ENCODE measurements at places on chromosomes 3 and 15. TPM values are rescaled to one million over a fixed set of nuclear protein-coding genes. Genes with fewer than 3 reads are reported as not detected.

GRCh38 chr3:152671446-152672319 lies 163.2 kb upstream of the P2RY1 start:
- no peak for DNase-seq

DNA sequence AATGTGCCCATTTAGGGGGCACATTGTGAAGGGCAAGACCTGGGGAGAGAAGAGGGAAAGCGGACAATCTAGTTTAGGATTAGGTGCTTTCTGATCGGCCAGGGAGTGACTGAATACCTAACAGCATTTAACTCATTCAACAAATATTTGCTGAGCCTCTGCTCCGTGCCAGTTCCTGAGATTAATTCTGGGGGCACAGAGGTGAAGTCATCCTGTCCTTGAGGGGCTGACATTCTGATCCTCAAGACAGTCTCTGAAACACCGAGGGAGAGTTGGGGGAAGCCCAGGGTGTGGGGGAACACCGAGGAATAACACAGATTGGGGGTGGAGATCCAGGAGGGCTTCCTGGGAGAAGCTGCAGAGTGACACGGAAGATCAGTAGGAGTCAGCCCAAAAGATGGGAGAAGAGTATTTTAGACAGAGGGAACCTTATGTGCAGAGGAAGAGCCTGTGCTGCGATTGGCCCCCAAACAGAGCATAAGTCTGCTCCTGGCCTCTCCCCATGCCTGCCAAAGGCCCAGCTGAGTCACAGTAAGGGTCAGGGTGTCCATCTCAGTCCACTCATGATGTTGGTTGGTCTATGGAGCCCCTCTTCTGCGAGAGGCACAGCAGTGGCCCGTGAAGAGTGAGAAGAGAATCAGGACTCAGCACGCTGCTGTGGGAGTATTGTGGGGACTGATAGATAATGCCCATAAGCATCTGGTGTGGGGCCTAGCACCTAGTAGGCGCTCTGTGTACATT lies 60.2 kb downstream of the AMOTL2 start:
- DNase-seq: peak; percentile 25

GRCh38 chr3:114556657-114557213 lies 262.9 kb downstream of the TIGIT start:
- no peak for DNase-seq

GRCh38 chr3:113754494-113755159 lies 7.8 kb downstream of the ATP6V1A start:
- DNase-seq: no peak

- peak; percentile 90 for DNase-seq
Observed at GRCh38 chr3:23712656-23713559, 92.8 kb upstream of the UBE2E1 start.

The GOLGA6D gene
- 0.37 TPM for total RNA-seq

The GOLGA8O gene
- not detected for total RNA-seq

GRCh38 chr3:62926494-62926893 lies 51.3 kb upstream of the CADPS start:
- DNase-seq: peak; percentile 79

The TLR9 gene
- total RNA-seq: not detected

The GORASP1 gene
- total RNA-seq: 36.1 TPM

The ERICH6 gene
- total RNA-seq: not detected

The REC114 gene
- not detected for total RNA-seq

DNA sequence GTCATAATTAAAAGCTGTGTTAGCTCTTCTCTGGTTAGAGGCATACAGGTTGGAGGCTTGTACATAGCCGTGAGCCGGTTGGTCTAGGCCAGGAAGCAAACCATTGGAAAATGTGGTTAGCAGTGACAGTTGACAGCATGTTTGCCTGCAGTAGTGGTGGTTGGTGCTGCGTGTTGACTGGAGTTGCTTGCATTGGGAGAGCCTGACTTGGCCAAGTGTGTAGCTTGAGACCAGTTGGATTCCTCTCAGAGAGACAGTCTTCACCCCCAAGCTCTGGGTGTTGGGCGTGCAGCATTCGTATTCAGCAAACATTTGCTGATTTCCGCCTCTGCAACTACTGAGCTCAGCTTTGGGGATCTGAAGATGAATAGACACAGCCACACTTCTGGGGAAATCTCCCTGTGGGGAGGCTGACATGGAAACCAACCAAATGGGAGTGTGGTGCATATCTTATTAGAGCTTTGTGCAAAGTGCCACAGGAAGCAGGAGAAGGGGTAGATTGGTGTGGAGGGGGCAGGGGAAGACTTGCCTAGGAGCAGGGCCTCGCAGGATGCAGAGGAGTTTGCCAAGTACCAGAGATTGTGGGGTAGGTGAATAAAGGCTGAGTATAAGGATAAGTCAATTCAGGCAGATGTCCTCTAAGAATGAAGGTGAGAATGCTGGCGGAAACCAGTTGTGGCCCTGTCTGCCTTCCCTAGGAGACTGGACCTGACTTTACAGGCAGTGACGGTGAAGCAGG lies 83.5 kb downstream of the IGF1R start:
- no peak for DNase-seq

The ZBBX gene
- total RNA-seq: 2.4 TPM

The SAXO2 gene
- 2.6 TPM for total RNA-seq

DNA sequence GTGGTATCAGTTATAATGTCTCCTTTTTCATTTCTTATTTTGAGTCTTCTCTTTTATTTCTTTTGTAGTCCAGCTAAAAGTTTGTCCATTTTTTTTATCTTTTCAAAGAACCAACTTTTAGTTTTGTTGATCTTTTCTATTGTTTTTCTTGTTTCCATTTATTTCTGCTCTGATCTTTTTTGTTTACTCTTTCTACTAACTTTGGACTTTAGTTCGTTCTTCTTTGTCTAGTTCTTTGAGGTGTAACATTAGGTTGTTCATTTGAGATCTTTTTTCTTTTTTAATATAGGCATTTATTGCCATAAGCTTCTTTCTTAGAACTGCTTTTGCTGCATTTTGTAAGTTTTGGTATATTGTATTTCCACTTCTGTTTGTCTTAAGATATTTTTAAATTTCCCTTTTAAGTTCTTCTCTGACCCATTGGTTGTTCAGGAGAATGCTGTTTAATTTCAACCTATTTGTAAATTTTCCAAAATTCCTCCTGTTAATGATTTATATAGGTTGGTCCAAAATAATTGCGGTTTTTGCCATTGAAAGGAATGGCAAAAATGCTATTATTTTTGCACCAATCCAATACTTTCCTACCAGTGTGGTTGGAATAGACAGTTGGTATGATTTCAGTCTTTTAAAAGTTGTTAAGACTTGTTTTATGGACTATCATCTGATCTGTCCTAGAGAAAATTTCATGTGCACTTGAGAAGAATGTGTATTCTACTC lies 51.2 kb downstream of the KAT2B start:
- DNase-seq: no peak

GRCh38 chr3:42935472-42935871 lies 29.5 kb downstream of the ZNF662 start:
- DNase-seq: no peak

- no peak for DNase-seq
Observed at GRCh38 chr3:162437480-162437879, 940.9 kb downstream of the OTOL1 start.

DNA sequence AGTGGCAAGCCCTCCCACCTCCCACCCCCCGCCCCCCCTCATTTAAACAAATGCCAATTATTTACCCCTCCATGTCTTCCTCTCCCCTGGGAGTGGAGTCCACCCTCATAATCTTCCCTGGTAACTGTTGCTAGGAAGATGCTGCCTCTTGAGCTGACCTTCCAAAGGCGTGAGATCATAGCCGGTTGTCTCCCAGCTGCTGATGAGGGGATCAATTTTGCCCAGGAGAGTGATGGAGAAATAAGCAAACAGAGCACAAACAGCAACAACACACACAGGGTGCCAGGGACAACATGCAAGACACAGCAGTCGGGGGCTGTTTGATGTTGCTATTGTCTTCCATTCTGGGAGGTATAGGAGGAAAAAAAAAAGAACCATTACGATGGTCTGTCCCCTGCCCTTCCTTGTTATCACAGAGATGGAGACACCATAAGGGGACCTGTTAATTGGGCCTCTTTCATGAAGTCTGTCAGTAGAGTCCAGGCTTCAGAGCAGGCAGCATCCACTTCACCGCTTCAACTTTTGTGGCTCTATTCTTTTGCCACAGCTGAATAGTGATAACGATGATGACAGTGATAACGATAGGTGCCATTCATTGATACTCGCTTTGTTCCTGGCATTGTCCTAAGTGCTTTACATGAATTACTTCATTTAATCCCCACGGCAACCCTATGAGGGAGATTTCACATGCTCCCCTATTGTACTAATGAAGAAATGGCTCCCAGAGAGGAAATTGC lies 76.9 kb upstream of the RGMA start:
- DNase-seq: no peak

DNA sequence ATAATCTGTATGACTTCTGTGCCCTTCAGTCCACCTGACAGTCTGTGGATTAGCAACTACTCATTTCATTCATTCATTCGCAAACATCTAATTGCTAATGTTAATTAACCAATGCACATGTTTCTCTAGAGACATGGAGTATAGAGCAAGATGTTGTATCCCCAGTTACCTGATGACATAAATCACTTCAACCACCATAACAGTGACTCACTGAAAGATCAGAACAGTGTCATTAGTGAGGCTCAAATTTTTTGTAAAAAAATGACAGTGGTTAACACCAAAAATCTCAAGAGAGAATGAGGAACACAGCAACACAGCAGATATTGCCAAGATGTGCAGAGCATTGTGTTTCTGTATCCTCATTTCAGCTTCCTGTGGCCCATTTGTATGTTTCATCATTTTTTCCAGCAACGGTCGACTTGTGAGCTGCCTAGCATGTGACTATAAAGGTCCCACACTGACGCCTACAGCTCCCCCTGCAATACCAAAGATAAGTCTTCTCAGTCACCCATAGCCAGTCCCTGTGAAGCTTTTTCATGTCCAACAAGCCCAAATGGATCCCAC lies 3.7 kb upstream of the PLD1 start:
- DNase-seq: no peak

GRCh38 chr15:94263341-94264273 lies 32.2 kb downstream of the MCTP2 start:
- DNase-seq: no peak

The MAGEF1 gene
- 34.8 TPM for total RNA-seq

DNA sequence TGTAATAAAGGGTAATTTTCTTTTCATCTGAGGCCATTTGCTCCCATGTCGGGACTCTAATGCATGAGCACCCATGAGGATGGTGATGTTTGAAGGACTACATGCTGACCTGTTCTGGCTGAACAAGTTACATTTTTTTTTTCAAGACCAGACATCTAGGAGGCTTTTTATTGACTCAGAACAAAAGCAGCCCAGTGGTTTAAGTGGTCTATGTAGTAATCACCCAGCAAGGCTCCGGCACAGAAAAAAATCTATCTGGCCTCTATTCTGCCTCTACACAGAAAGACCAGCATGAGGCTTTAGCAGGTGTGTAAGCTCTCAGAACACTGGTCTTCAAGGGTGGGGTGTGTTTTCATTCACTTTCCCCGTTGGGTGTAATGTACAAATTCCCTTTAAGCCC lies 95.1 kb upstream of the ZBED2 start:
- DNase-seq: no peak

The STARD5 gene
- 2.4 TPM for total RNA-seq

The NR2E3 gene
- 0.35 TPM for total RNA-seq

DNA sequence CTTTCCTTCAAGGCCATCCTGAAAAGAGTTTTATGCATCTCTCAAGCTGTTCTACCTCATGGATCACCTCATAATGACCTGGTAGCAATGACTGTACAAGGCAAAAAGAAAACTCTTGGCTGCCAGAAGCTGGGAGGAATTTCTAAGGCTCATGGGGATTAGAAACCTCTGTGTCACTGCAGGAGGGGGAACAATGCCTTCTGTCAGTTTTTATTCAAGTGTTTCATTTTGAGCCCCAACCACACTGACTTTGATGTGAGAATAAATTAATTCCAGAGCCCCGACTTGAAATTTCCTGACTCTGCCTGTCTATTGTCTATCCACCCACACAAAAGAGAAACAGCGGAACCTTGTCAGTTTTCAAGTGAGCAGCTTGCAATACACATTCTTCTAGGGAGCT lies 58.7 kb upstream of the MRPL3 start:
- no peak for DNase-seq

- no peak for DNase-seq
Observed at GRCh38 chr15:41411031-41411430, 5.9 kb upstream of the RTF1 start.

DNA sequence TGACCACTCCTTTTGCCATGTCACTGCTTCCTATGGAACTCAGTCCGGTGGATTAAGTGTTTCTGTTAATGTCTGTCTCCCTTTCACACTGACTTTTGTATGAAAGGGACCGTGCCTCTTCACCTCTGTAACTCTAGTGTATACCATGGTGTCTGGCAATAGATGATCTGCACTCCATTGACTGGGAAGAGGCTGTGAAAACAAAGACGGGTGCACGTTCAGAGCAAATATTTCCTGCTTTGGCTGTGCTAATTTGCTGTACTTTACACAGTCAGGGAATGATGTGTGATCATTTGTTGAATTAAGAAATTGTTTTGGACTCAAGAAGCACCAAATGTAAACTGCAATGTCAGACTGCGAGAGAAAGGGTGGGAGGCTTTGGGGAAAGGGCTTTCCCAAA lies 315.2 kb downstream of the RORA start:
- no peak for DNase-seq

GRCh38 chr3:146326875-146327543 lies 76.1 kb upstream of the PLSCR4 start:
- no peak for DNase-seq

The GRAMD1C gene
- 1.8 TPM for total RNA-seq

- DNase-seq: no peak
Observed at GRCh38 chr15:48875241-48875960, 2.5 kb upstream of the EID1 start.

The TP63 gene
- not detected for total RNA-seq

DNA sequence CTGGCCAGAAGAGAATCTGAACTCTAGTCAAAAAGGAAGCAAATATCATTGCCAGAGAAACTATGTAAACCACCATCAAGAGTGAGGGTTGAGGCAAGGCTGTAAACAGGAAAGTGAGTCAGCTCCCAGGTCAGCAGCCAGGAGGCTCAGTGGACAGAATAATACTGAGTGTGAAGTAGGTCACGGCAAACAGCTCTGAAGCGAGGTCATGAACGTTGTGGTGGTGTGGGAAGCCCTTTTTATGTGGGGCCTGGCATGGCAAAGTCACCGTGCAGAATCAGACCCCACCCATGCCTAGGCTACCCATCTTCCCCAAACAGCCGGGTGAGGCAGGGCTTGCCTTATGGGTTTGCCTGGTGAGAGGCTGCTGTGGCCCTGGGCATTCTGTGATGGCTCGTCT lies 43.9 kb downstream of the THBS1 start:
- no peak for DNase-seq

DNA sequence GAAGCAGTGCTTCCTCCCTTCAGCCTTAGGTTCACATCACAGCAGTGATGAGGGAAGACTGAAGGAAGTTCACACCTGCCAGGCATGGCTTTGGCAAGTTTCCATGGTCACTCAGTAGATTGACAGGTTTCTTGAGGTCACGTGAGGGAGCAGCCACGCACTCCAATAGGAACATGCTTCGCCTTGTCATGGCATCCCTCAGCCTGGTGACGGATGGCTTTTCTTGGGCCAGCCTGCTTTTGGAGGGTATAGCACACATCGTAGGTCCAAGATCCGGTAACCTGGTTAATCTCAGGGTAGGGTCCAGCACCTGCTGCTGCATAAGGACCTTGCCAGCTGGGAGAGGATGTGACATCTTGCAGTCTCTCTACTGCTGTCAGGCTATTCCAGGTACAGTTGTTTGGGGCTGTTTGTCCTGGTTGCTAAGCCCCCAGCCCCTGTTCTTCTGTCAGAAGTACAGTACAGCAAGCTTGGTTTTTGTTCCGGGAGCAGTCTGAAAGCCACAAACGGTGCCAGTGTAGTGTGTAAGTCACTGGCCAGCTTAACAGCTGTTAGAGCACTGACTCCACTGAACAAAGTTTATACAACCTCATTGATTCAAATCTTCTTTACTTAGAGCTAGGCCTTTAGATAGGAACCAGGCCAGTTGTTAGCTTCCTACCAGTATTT lies 42.3 kb downstream of the PSMD6 start:
- DNase-seq: no peak

All from H9 (cell line).